ENCODE measurements at places on chromosomes 4 and X. TPM values are rescaled to one million over a fixed set of nuclear protein-coding genes. Genes with fewer than 3 reads are reported as not detected.

GRCh38 chrX:124421898-124422655, 75.7 kb downstream of the SH2D1A start:
- H3K4me1 ChIP-seq: no peaks in the 10 kb centered on the region
- no peaks in the 10 kb centered on the region for H3K27me3 ChIP-seq
- no peak for DNase-seq

DNA sequence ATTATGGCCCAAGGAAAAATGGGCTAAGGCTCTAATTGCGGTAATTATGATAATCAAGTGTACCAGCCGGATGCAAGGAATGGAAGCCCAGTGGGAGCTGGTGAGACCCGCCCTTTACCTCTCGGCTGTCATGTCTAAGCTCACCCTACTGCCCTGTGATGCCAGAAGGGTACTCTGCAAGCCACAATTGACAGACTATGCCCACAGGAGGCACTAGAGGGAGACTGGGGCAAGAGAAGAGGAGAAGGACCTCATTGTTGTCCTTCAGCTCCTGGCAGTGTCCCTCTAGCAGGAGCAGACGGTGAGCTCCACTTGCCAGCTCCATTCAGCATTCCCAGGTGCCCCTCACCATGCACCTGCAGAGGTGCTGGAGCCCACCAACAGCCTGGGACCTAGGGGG, 141.8 kb downstream of the SMIM20 start:
- H3K36me3 ChIP-seq: no peaks in the 10 kb centered on the region
- H3K27ac ChIP-seq: no peak overlapping the region
- peaks cover 7% of the 10 kb centered on the region for H3K27me3 ChIP-seq

DNA sequence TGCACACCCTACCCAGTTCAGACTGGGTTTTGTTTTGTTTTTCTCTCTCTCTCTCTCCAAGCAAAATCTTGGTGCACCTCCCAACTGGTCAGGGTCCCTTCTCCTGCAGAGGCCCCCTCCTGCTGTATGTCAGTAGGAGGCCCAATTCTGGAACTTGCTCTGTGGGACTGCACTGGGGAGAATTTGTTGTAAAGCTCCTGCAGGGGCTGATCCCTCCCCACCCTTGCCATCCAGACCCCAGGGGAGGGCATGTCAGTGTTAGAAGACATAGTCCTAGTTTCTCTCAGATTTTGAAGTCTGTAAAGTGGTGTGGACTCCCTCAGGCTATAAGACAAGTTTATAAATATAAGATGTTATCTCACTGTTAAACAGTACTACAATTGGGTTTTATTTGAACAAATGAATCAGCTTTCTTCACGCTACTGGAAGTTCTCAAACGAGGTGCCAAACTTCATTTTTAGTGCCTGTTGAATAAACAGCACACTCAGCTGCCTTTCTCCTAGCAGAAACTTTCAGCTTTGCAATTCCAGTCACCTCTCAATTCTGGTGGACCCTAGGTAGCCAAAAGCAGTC, 88.6 kb upstream of the FRMPD3 start:
- H3K4me1 ChIP-seq: no peaks in the 10 kb centered on the region
- H3K4me3 ChIP-seq: no peak overlapping the region

Gene HPSE
- total RNA-seq: 6.6 TPM

DNA sequence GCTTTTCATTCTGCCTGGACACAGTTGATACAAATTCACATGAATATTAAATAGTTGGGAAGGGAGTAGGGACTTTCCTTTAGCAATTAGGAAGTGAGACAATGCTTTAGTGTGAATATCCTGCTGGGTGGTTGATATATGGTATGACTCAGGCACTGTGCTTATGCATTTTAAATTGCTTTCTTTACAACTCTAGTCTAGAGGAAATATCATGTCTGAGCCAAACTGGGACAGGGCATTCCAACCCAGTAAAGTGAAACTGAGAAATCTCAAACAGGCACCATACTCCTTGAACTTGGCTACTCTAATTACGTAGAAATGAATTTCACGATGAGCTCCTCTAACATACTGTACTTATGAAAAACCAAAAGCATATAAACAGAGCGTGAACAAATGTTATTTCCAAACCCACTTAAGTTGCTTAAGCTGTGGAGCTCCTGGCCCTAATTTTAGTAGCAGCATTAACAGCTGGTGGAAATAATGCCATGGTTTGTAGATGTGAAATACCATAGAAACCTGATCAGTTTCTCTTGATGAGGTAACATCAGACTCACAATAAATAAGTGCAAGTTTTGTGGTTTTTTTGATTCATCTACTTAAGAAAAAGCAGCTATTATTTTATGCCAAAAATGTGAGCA, 242.9 kb upstream of the GK2 start:
- H3K36me3 ChIP-seq: no peaks in the 10 kb centered on the region
- no peaks in the 10 kb centered on the region for H3K4me1 ChIP-seq
- no peak overlapping the region for H3K27ac ChIP-seq
- DNase-seq: no peak
- H3K27me3 ChIP-seq: no peaks in the 10 kb centered on the region
- H3K4me3 ChIP-seq: no peak overlapping the region

DNA sequence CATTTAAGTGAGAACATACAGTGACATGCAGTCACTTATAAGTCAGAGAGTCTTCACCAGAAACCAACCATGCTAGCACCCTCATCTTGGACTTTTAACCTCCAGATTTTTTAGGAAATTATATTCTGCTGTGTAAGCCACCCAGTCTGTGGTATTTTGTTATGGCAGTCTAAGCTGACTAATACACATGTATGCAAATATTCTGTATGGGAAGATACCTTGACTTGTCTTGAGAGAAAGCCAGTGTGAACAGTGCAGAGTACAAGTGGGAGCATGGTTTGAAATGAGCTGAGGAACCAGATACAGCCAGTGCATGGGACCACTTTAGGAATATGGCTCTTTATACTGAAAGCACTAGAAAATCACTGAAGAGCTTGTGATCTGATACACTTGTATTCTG, 110.4 kb upstream of the MAP9 start:
- no peak overlapping the region for H3K27ac ChIP-seq
- no peak for DNase-seq
- no peak overlapping the region for H3K4me3 ChIP-seq
- no peaks in the 10 kb centered on the region for H3K27me3 ChIP-seq
- H3K36me3 ChIP-seq: no peaks in the 10 kb centered on the region
